Fibroblast of skin of right quadriceps (primary cell): ENCODE measurements at places on chromosomes 11 and 22.

DNA sequence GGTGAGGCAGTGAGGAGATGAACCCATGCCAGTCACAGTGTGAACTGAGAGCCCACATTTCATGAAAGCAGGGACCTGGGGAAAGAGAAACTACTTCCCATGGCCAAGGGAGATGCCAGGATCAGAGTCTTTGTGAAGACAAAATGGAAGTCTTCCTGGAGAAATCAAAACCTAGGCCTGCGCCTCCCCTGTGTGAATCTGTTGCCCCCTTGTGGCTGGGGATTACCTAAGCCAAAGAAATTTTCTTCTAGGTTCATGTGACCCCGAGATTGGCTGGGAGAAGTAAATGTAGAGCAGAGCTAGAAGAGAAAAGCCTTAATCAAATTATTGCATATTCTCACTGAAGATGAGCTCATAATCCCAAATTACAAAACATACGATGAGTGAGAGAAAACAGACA lies 1075.3 kb downstream of the TBC1D22A start:
- DNase-seq = peak; percentile 21

- no peak for DNase-seq
Measured at GRCh38 chr22:27159716-27160295, 502.4 kb downstream of the MIAT start.

GRCh38 chr11:63877658-63878241 lies 38.8 kb downstream of the MARK2 start:
- no peak for DNase-seq

DNA sequence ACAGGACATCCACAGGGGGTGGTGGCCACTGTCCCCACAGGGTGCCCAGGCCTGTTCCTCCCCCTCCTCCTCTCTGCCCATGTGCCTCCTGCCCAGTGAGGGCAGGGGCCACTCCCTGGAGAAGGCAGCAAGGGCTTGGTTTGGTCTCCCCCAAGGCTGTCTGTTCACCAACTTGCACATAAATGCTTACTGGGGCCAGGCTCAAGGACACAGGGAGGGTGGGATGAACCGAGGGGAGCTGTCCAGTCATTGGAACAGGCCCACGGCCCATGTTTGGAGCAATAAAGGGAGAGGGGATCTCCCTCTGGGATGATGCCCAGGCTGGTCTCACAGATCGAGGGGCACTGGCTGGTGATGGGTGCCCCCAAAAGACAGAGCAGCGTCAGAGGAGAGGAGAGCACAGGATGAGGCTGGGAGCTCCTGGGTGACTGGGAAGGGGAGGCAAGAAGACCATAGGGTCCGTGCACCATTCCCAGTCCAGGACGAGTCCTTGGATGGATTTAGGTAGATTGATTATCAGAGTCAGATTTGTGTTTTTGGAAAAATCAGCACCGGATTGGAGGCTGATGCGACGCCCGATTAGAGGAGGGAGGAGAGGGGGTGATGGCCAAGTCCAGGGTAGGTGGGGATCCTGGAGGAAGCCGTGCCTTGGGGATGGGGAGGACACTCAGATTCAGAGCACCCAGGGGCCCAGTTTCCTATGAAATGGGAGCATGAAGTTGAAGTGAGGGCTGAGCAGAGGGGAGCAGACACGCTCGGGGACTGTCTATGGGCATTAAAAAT lies 1.1 kb downstream of the IGLL5 start:
- no peak for DNase-seq

GRCh38 chr11:85815186-85815931 lies 4.4 kb upstream of the SYTL2 start:
- peak; percentile 96 for DNase-seq

- DNase-seq = peak; percentile 48
Measured at GRCh38 chr11:111878385-111878848, 548 bp downstream of the FDXACB1 start.

GRCh38 chr22:20763630-20764470 lies 10.1 kb upstream of the SERPIND1 start:
- no peak for DNase-seq

DNA sequence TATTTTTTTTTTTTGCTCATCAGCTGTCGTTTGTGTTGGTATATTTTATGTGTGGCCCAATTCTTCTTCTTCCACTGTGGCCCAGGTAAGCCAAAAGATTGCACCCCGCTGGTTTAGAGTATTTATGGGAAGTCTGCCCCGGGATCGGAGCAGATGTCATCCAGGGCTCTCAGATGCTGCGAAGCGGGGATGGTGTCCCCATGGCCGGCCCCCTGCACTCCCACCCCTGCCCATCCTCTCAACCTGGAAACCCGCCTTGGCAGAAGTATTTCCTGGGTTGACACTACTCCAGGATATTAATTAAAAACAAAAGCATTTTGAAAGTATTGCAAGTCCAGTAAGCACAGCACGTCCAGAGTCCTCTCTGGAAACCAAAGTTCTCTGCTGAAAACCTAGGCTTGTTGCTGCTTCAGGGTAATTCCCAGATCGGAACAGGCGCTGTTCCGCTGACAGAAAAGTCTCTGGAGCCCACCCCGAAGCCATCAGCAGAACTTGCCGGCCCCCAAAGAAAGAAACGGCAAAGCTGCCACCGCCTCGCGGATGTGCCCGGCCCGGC lies 833 bp downstream of the SCUBE2 start:
- no peak for DNase-seq

GRCh38 chr11:45048870-45049691 lies 97.4 kb upstream of the PRDM11 start:
- peak; percentile 3 for DNase-seq

GRCh38 chr11:69280451-69280850 lies 13.5 kb upstream of the MYEOV start:
- peak; percentile 69 for DNase-seq

DNA sequence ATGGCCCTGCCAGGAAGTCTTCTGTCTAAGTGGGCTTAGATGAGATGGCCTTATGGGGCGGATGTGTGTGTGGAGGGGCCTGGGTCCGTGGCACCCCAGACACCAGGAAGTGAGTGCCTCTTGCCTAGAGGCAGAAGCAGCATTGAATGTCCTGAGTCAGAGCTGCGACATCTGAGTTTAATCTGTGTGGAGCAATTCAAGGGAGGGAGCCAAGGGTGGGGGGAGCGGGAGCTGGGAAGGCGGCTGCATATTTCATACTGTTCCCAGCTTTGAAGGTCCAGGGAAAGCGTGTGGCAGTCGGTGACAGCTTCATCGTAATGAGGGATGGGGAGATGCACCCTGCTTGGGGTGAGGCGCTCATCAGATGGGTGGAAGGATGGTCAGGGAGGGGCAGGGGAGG lies 73.5 kb upstream of the THY1 start:
- peak; percentile 78 for DNase-seq

GRCh38 chr22:39658367-39658766 lies 87.8 kb downstream of the CACNA1I start:
- DNase-seq = no peak

GRCh38 chr22:31537019-31537535 lies 40.7 kb downstream of the SFI1 start:
- DNase-seq = no peak

DNA sequence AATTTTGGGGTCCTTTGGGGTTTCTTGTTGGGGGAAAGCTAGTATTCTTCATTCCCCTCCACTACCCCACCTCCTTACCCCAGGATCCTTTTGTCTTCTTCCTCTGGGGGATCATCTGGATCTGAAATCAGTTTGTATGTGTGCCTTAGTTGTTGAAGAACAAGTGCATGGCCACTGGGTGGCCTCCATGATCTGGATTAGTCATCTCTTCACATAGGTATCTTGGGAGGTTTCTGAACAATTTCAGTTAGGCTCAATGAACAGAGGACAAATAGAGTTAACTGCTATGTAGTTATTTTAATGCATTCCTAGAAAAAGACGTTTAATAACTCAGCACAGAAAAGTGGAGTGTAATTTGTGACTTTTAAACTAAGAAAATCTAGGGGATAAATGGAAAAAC lies 7.1 kb upstream of the VWA5A start:
- peak; percentile 9 for DNase-seq

DNA sequence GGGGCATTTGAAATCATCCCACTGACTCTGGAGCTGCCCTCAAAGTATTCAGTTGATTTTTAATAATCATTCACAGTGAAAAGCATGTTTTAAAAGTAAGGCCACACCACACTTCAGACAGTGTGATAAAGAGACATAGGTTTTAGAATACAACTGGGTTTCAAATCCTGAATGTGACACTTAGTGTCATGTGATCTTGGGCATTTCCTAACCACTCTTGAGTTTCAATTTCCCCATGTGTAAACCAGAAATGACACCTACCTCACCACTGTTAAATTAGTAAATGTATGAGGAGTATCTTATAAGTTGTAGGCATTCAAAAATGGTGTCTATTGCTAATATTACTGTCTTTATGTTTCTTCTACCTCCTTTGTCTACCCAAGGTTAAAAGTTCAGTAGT lies 5.4 kb downstream of the TMEM123 start:
- no peak for DNase-seq

DNA sequence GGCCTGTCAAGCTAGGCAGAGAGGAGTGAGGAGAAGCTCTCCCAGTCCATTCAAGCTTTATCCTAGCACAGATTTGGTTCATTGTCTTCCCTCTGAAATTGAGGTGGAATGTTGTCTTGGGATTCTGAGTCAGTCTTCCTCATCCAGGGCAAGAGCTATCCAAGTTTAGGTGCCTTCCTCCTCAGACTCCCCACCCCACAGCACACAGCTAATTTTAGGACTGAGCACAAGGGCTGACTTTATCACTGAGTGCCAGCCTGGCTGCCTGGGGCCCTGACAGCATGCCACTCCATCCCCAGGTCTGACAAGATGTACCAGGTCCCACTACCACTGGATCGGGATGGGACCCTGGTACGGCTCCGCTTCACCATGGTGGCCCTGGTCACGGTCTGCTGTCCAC lies 2.6 kb downstream of the PGAP2 start:
- no peak for DNase-seq

DNA sequence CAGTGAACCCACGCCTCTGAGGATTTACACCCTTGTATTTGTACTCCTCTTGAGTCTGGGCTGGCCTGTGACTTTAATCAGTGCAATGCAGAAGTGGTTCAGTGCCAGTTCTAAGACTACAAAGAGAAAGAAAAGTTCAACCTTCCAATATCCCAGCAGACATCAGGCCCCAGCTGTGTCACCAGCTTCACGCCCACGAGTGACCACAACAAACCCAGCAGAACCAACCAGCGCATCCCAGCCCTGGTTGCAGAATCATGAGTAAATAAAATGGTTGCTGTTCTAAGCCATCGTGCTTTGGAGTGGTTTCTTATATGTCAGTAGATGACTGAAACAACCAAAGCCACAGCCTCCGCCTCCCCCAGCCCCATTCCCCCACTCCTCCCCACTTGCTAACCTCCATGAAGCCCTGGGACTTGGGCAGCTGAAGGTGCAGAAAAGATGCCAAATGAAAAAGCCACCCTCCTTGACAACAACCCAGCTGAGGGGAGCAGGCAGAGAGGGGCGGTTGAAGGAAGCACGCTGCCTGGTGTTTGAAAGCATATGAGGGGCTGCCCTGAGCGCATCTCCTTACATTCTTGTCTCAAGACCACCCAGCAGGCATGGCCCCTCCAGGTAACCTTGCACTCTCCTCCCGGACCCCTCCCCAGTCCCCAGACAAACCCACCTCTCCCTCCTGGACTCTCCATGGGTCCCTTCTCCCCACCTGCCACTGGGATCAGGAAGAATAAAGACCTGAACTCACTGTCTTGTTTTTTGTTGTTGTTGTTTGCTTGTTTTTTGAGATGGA lies 20.9 kb downstream of the TSKU start:
- DNase-seq = no peak

GRCh38 chr11:79686703-79687419 lies 246.0 kb upstream of the TENM4 start:
- no peak for DNase-seq

DNA sequence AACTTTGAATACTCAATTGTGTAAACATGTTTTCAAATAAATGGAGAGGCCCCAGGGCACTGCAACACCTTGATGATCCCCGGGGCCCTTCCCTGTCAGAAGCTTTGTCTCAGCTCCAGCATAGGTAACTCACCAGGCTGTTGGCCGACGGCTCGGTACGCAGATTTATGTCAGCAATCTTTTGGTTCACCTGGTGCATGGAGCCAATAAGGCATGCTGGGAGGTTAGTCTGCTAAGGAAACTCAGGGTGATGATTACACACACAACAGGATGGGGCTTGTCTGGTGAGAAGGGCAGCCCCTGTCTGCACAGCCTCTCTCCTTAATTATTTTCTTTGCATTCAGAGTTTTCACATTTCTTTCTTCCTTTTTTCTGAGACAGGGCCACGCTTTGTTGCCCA lies 10.8 kb downstream of the FAM227A start:
- DNase-seq = no peak

DNA sequence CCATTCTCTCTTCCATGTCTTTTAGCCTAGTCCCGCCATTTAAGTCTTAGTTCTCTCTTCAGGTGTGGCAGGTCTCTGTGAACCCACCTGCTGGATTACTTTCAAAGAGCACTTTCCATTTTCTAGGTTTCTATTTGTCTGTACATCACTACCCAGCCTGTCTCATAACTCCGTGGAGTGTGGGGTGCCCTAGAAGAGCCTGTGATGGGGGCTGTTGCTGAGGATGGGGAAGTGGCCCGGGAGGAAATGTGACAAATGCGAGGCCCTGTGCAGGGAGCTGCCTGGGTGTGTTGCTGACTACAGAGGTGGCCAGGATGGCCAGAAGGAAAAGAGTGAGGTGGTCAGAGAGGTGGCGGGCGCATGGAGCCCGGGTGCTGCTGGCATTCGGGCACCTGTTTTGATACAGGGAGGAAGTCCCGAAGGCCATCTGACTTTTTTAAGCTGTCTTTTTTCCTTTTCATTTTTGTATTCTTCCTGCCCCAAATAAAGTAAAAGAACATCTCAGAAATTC lies 10.7 kb downstream of the DGCR8 start:
- no peak for DNase-seq

GRCh38 chr11:121578251-121578976 lies 125.6 kb upstream of the SORL1-AS1 start:
- DNase-seq = no peak

- no peak for DNase-seq
Measured at GRCh38 chr11:118915941-118916841, 9.5 kb downstream of the BCL9L start.

DNA sequence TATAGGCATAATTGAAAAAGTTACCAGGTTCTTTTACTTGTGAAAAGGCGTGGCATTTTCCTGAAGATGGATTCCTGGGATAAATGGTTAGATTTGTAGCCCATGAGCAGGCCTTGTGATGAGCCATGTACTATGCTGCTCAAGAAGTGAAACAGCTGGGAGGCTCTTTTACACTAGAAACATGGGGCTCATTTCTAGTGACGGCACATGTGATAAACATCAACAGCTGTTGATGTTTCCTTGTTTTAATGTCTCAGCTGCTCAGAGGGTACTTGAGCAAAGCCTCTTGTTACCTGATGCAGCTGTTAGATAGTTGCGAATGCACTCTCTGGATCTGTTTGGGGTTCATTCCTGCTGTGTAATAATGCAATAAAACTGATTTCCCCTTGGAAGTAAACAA lies 396.8 kb downstream of the GUCY1A2 start:
- no peak for DNase-seq
